Renal cortical epithelial cell (primary cell): ENCODE measurements at places on chromosomes 5 and 9.

DNA sequence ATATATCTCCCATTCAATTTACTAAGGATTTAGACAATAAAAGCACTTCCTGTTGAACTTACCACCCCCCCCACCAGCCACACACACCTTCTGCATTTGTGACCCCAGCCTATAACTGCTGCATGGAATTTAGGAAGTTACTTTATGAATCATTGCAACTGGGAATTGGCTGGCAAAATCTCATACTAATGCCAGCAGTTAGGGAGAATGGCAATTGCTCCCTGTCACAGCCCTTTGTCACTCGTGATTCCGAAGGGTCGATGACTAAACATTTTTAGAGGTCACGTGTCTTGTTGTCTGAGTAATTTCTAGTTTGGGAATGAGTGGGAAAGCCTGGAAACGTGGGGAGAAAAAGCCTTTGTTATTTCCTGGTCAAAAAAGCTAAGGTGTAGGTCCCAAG is 46.6 kb upstream of the PCA3 start:
- peak; percentile 61 for DNase-seq

- no peak for DNase-seq
Measured at GRCh38 chr9:34501372-34501771, 21.4 kb downstream of the ENHO start.

GRCh38 chr9:91753711-91754110 is 196.3 kb downstream of the ROR2 start:
- no peak for DNase-seq

GRCh38 chr5:68258531-68258930 is 43.0 kb downstream of the PIK3R1 start:
- no peak for DNase-seq

GRCh38 chr9:34982361-34982760 is 7.2 kb upstream of the DNAJB5 start:
- no peak for DNase-seq
